ENCODE measurements at places on chromosomes 16 and 17.
A peak's percentile ranks its signal among the peaks of the same experiment; 100 is the strongest.

DNA sequence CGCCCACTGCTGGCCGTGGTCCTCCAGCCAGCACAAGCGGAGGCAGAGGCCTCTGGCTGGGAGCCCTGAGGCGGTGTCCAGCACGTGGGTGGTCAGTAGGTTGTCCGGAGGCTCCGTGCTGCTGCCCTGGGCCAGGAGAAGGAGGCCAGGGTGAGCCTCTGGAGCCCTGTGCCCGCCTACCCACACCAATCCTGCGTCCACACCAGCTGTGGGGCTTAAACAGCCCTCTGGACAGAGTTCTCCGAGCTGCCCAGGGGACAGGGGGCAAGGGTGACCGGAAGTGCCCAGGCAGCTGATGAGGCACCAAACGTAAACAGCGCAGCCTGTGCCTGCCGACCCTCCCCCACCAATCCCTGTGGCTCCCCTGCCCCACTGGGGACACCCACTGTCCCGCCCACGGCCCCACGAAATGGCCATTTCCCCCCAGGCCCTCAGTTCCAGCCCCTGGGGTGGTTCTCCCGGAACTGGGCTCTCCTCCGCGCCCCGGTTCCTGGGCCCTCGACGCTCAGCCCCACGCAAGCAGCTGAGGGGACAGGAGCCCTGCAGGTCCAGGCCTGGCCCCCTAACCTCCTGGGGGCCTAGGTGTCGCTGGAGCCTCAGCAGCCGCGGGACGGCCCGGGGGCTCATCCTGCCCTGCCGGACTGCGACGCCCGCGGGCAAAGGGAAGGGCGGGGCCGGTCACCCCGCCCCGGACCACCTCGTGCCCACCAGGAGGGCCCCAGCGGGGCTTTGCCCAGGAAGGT, 27.9 kb upstream of the DBNDD1 start:
- DNase-seq, result peak; percentile 62

- no peak for DNase-seq
These were observed 7.6 kb downstream of the SEZ6L2 start for GRCh38 chr16:29891525-29892457.

GRCh38 chr17:73798111-73798748, 154.0 kb upstream of the SDK2 start:
- peak; percentile 60 for DNase-seq

DNA sequence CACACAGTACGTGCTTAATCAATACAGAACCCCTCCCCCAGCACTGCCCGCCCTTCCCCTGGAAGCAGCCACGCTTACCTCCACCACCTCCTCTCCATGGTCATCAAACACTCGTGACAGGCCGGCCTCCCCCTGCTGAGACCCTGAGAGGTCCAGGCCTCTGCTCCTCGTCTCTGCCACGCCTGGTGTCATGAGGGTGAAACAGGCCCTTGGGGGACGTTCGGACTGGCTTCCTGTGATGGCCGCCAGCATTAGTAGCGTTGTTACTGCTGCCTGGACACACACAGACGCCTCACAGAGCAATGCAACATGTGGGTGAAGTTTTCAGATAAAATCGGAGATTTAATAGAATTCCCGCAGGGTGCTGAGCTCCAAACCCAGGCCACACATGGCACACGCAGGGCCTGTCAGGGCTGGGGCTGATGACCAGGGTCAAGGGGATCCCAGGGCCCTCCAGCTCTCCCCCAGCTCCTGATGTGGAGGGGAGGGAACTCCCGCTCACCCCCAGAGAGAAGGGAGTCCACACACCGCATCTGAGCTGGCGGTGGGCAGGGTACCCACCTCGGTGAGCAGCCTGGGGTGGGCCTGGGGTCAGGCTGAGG, 15.9 kb upstream of the SLC38A10 start:
- no peak for DNase-seq

DNA sequence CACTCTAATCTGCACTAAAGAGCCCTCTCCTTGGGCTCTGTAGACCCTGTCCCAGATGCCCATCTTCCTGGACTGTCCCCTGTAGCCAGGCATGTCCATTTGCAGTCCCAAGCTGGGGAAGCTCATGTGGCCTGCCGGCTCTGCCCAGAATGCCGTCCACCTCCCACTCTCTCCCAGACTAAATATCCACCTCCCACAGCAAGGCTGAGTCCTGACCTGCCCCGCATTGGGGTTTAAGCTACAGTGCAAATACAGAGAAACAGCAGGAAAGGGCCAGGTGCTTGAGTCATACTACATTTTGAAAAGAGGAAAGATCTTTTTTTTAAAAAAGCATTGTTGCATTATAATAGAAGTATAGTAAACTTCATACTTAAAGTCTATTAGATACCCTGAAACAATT, 3.0 kb downstream of the ST6GALNAC2 start:
- no peak for DNase-seq

DNA sequence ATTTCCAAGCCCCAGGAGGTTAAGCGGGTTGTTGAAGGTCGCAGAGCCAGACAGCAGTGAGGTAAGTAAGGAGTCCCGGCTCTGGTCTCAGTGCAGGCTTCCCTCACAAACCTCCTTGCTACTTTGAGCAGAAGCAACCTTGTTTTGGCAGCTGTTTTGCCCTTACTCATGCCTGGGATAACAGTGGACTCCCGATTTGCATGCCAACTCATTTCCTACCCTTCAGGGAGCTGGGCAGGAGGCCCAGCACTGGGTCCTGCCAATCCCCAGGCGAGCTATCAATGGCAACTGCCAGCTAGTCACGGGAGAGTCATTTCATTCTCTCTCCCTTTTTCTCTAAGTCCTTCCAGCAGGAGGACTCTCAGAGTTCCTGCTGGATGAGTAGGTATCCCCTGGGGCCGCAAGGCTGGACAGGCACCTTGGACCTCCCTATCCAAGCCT, 72.0 kb upstream of the KSR1 start:
- peak; percentile 97 for DNase-seq

DNA sequence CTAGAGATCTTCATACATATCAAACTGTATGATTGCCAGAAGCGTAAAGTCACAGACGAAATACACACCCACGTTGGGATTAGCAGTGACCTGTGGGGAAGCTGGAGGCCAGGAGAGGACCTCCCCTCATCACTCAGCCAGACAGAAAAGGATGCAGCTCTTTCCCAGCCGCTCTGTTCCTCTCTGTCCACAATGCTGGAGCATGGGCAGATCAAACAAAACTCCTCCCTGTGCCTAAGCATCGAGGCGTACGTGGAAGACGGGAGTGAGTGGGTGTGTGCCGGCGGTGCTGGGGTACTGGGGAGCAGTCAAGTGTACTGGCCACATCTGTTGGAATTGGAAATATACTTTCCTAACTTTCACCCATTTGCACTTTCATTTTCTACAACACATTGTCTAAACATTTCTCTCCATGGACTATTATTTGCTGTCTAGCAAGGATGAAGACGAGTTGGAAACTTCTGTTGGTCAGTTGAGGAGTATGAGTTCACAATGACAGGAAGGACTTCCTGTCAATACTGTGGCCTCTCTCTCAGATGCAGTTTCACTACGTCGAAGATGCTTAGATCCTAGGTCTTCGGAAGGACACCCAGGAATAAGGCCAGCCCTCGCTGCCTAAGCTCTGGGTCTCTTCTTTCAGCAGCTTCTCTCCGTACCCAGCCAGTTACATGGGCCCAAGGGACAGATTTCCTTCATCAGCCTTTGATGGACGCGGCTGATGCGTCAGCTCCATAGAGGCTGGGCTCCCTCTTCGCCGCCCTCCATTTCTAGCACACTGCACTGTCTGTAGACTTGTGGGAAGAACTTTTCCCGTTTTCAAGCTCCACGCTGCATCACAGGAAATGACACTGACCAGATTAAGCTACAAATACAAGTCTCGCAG, 30.6 kb upstream of the ENDOV start:
- DNase-seq, result no peak

- no peak for DNase-seq
These were observed 75.2 kb downstream of the ERCC4 start for GRCh38 chr16:13995194-13995593.

GRCh38 chr17:27743281-27743885, 56.9 kb downstream of the NOS2 start:
- no peak for DNase-seq

DNA sequence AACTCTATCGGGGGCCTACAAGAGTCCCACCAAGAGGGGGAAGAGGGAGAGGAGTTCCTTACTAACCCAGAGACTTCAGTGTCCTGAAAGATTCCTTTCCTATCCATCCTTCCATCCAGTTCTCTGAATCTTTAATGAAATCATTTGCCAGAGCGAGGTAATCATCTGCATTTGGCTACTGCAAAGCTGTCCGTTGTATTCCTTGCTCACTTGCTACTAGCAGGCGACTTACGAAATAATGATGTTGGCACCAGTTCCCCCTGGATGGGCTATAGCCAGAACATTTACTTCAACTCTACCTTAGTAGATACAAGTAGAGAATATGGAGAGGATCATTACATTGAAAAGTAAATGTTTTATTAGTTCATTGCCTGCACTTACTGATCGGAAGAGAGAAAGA, 70.0 kb downstream of the CDK12 start:
- DNase-seq, result no peak

GRCh38 chr17:39576187-39576586, 31.5 kb downstream of the NEUROD2 start:
- DNase-seq, result peak; percentile 29

DNA sequence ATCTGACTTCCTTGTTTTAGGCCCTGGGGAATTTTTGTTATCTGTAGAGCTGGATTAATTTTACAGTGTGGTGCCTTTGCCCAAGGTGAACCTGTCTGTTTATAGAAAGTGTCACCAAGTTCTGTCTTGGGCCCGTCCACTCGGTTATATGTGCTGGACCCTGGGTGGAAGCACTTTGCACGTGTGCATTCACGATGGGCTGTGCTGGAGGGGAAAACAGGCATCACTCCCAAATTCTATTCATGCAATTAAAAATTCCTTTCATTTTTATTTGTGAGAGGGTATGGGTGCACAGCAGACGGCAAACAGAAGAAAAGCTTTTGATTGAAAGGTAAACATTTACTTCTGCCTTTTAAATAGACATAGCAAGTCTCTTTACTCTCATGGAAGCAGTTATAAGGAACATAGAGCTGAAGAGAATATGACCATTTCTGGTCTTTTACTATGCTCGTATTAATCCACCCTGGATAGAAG, 101.2 kb downstream of the WWOX start:
- DNase-seq, result no peak

DNA sequence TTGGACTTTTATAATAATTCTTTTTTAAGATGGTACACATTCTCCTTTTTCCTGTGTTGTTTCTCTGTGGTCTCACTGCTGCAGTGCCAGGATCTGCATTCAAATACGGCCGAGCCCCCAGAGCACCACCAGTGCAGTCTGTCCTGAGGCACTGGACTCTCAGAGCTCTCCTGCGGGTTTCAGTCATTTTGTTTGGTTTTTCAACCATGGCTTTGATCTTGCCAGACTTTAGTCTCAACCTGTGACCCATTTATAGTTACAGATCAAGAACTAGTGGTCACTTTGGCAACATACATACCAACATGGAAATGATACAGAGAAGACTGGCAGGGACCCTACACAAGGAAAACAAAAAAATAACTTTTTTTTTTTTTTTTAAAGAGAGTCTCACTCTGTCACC, 177.4 kb downstream of the LGALS9B start:
- no peak for DNase-seq

DNA sequence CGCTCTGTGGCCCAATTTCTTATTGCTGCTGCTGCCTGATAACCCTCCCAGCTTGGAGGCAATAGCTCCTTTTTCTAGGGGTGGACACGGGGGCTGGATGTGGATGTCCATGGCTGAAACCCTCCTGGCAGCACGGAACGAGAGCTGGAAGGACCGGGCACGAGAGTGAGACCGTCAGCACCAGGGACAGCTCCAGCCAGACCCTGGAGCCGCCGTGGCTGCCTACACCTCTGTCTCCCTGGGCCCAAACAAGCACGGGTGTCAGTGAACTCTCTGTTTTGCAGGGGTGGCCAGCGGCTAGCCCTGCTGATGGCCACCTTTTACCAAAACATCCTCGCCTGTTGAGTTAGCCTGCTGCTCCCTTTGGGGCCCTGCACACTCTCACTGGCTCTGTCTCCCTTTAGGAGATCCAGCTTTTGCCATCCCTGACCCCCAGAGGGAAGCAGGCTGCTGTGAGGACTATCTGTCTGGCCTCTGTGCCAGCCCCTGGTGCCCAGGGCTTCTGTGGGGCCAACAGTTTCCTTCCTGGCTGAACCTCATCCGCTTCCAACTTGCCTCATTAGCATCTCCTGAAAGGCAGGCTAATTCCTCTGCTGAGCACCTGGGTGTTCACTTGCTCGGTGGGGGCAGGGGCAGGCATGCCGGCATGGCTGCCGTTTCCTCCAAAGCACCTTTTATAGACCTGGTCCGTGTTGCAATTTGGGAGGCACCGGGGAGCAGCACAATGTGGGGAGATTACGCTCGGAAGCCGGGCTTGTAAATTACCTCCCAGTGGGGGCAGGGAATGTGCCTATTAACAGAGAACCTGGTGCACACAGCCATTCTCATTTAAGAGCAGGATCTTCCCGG, 118.1 kb downstream of the ENGASE start:
- peak; percentile 49 for DNase-seq

- DNase-seq, result peak; percentile 23
These were observed 8.5 kb downstream of the G6PC1 start for GRCh38 chr17:42908872-42909700.

DNA sequence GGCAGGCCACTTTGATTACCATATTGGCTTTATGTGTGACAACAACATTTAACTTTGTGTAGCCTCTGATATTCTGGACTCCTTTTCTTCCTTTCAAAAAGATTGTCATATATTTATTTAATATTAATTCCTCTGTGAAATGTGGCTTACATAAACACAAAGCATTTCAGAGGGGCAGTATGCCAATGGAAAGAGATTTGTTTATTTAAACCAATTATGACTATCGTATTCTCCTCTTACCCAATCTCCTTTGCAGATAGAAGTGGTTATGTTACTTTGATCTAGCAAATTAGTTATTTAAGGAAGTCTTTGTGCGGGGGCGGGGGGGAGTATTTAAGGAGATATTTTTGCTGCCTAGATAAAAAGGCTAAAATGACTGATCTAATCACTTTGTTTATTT, 573.7 kb upstream of the KIF2B start:
- DNase-seq, result no peak

- no peak for DNase-seq
These were observed 14.3 kb downstream of the MNT start for GRCh38 chr17:2386400-2387085.

DNA sequence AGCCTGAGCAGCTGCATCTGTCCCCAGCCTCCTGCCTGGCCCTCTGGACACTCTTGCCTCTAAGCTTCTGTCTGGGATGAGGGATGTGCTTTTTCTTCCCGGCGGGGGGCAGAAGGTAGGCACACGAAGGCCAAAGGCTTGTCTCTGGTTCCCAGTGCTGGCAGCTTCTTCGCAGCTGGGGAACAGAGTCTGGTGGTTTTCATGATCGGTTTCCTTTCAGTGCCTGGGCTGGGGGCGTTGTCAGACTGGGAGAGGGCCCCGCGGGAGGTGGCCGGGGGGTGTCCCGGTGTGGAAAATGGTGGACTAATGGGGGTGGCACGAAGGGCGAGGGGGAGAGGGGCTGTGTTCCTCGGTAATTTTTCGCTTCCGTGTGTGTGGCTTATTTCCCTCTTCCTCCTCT, 988 bp downstream of the RAP1GAP2 start:
- DNase-seq, result no peak

DNA sequence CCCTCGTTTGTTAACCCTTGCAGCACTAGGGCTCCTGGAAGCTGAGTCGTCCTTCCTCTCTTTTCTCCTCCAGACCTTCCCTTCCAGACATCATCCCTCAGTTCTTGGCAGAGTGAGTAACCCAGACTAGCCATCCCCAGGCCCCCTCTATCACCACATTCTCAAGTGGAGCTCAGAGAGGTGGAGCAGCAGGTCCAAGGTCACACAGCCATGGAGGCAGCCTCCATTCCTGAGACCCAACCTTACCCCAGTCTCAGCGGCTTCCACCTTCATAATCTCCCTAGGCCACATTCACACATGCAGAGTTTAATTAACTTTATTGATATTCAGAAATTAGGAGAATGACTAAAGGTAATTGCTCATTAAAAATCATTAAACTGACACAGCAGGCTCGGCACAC, 3.0 kb downstream of the SEZ6 start:
- DNase-seq, result no peak

Measured in EH (cell line).